ENCODE measurements at places on chromosomes 12 and 14.

- no peak for DNase-seq
Measured at GRCh38 chr14:38111046-38111445, 96.7 kb upstream of the SSTR1 start.

DNA sequence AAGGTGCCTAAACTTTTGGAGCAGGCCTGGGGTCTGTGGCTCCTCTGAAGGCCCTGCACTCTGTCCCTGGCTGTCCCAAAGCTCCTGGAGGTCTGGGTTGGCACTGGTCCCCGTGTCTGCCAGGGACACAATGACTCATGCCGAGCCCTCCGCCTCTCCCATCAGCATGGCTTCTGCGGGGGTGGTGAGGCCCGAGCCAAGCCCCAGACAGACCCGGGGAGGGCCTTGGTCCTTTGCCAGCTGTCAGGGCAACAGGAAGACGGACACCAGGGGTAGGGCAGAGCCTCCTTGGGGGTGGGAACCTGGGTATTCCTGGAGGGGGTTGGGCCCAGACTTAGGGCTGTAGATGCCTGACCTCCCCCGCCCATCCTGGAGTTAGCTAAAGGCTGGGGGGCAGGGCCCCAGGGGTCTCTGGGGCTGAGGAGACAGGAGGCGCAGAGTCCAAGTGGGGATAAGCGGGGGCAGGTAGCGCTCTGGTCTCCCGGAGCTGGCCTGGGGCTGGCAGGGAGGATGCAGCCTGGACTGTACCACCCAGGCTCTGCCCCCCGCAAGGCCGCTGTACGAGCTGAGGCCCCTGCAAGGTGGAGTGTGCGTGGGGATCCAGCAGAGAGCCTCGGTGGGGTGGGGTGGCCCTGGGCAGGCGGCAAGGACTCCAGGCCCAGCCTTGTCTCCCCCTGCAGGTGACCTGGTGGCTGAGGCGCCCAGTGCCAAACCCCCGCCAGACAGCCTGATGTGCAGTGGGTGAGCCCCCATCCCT is 16.4 kb upstream of the PUS1 start:
- no peak for DNase-seq

GRCh38 chr14:50063876-50064420 is 52.4 kb downstream of the VCPKMT start:
- no peak for DNase-seq

DNA sequence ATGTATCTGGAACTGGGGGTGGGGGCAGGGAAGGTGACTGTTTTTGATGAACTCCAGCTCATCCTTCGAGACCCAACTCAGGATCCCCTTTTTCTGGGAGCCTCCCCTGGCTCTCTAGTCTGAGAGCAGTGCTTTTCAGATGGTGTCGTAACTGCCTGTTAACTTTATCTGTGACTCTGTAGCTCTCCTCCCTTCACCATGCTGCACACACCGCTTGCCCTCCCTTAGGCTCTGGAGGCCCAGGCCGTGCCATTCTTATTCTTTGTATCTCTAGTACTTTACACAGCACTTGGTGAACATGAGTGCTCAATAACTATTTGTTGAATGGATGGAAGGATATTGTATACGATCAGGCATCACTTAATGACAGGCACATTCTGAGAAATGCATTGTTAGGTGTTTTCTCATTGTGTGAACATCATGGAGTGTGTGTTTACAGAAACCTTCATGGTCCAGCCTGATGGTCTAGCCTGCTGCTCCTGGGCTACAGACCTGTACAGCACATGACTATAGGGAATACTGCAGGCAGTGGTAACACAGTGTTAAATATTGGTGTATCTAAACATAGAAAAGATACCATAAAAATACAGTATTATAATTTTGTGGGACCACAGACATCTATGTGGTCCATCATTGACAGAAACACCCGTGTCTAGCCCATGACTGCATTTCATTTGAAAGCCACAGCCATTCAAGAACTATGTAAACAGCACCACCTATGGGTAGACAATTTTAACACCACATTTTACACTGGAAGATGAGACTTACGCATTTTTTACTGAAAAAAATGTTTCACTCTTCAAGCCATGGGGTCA is 91.8 kb downstream of the EML1 start:
- no peak for DNase-seq

- DNase-seq, result no peak
Measured at GRCh38 chr12:131800594-131801135, 27.5 kb upstream of the MMP17 start.

DNA sequence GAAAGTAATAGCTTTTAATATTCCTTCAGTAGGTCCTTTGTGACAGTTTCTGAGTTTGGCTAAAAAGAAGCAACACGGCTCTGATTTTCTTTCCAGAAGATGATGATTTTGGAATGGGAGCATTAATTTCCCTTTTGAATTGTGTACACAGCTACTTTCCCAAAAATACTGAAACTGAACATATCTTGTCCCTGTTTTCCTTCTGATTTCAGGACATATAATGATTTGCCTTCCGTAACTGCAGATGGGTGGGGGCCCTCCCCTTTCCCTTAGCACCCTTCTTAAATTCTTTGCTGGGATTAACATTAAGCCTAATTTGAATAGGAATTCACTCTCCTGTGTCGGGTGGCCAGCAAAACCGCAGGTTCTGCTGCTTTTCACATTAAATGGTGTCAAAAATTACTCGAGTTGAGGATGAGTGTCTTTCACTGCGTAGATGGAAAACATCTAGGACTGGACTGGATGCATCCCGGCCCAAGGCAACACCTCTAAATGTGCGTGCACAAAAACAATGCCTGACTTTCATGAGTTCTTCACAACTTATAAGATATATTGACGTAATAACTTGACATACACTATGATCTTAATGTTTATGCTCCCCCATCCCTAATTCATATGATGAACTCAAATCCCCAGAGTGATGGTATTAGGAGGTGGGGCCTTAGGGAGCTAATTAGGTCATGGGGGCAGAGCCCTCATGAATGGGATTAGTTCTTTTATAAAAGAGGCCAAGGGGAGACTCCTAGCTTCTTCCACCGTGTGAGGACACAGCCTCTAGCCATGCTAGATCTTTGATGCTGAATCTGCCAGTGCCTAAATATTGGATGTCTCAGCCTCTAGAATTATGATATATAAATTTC is 158.1 kb downstream of the AEBP2 start:
- DNase-seq, result no peak

DNA sequence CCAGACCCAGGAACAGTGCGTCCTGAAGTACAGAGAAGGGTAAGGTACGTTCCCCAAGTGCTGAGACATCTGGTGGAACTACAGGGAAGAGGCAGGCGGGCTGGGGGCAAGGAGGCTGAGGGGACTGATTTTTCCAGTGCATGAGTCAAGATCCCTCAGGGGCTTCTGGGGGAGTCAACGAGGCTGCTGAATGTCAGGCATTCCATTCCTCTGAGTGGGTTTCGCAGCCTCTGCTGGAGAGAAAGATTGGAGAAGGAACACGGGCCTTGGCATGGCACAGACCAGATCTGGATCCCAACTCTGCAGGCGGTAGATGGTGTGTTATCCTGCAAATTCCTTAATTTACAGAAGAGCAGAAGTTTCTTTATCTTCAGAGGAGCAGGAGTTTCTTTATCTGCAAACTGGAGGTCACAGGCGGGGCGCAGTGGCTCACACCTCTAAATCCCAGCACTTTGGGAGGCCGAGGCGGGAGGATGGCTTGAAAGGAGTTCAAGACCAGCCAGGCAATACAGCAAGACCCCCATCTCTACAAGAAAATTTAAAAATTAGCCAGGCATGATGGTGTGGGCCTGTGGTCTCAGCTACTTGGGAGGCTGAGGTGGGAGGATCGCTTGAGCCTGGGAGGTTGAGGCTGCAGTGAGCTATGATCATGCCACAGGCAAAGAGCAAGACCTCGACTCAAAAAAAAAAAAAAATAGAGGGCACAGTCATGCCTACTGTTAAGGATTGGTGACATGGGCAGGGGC is 132.6 kb upstream of the MAP1LC3B2 start:
- DNase-seq, result no peak

DNA sequence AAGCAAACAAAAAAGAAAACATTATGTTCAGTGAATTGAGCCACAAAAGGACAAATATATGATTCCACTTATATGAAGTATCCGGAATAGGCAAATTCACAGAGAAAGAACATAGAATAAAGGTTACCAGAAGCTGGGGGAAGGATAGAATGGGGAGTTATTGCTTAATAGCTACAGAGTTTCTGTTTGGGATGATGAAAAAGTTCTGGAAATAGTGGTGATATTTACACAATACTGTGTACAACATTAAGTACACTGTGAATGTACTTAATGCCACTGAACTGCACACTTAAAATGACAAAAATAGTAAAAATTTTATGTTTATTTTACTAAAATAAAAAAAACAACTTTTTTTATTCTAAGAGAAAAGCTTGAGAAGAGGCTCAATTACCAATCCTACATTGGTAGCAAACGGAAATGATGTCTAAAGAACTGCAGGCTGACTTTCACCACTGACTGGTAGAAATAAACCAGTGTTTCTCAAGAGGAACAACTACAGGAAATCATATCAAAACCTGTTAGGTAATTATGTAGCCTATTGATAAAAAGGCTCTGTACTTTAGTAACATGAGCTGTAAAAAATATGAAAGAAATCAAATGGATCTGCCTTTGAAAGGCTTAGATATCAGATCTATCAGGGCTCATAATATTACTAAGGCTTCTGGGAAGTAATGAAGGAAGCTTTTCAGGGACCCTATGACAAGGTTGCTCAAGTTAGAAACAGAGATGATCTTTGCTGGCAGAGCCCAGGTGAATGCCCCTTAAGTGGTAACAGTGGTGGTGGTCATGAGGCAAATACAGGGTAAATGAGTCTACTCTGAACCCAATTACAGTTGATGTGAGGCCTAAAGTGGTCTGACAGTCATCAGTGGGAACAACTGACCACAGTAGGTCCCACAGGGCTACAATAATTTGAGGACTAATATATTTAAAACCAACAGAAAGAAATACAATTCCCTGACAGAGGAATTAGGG is 41.3 kb downstream of the BAZ1A start:
- DNase-seq, result no peak

DNA sequence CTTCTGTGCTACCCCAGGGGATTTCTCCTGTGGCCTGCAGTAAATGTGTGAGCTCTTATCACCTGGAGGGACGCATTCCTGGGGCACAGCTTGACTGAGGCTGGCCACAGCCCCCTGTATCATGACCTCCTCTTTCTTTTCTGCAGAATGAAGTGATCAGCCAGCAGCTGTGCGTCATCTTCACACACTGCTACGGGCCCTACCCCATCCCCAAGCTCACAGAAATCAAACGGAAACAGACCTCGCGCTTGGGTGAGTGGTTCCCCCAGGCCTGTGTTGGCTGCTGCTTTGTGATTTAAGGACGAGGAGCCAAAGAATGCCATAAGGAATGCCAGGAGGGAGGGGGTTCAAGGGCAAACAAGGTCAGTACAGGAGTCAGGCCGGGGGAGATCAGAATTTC is 50.5 kb upstream of the PWP1 start:
- no peak for DNase-seq

- no peak for DNase-seq
Measured at GRCh38 chr14:101458741-101459550, 102.3 kb upstream of the DIO3 start.

- DNase-seq, result no peak
Measured at GRCh38 chr14:72745991-72746980, 147.6 kb downstream of the DPF3 start.

DNA sequence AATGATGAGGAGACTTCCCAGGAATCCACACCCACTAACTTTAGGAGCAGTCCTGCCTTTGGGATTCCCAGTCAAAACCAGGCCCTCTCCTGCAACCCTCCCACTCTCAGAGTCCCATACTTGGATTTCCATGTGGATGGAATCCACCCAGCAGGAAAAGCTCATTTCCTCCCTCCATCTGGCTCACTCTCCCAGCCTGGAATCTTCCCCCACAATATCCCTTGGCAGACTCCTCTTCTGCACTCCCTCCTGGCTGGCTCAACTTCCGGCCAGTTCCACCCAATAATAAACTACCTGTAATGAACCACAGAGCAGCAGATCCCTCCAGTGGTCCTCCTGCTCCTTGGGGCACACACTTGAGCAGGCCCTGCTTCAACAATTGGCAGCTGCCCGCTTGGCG is 102.8 kb upstream of the EGLN3 start:
- DNase-seq, result no peak

GRCh38 chr14:62710811-62711210 is 334.4 kb downstream of the KCNH5 start:
- no peak for DNase-seq

GRCh38 chr12:29455087-29455486 is 42.4 kb downstream of the OVCH1 start:
- no peak for DNase-seq

GRCh38 chr14:85222341-85222740 is 307.6 kb upstream of the FLRT2 start:
- no peak for DNase-seq

DNA sequence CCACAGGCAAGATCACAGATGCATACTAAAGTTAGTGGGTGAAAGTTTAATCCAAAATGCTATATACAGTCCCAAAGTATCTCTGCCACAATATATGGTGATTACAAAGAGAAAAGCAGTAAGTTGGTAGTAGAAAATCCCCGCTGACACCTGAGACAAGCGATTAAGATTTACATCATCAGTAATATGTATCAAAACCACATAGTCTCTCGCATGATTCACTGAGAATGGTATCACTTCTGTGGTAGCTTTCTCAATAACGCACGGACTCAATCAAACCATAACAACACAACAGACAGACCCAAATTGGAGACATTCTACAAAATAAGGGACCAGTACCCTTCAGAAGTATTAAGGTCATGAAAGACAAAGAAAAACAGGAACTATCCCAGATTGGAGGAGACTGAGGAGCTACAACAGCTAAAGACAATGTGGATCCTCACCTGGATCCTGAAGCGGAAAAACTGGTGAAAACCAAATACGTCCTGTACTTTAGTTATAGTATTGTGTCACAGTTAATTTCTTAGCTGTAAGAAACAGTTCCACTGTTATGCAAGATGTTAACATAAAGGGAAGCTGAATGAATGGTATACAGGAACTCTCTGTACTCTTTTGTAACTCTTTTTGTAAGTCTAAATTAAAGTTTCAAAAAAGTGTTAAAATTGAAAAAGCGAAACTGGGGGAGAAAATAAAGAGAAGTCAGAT is 51.0 kb downstream of the SPTLC2 start:
- DNase-seq, result no peak

DNA sequence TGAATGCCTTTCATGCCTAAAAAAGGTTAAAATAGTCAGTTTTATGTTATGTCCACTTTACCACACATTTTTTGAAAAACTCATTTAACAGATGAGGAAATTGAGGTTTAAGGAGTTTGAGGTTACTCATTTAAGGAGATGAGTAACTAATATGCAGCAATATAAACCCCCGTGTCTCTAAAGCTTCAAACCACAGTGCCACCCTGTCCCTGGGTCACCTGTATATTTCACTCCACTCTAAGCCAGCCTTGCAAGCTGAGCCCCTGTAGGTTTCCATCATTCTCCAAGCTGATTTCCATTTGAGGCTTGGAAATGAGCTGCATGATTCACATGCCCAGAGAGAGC is 64.4 kb downstream of the NUAK1 start:
- no peak for DNase-seq

All from T-helper 9 cell (primary cell).